Stimulated activated naive CD8-positive, alpha-beta T cell treated with anti-CD3 and anti-CD28 coated beads, Interleukin-15, Interleukin-2, amounts not matched to agents 100 U/mL and 50 U/mL, for 24 hours (primary cell): ENCODE measurements at places on chromosomes 11 and 22.

GRCh38 chr11:41190437-41191082, 268.9 kb downstream of the LRRC4C start:
- DNase-seq, result no peak

- DNase-seq, result no peak
Measured at GRCh38 chr11:6635082-6635932, 16.1 kb upstream of the TPP1 start.

- no peak for DNase-seq
Measured at GRCh38 chr11:5581014-5581413, 337 bp downstream of the OR52B6 start.

DNA sequence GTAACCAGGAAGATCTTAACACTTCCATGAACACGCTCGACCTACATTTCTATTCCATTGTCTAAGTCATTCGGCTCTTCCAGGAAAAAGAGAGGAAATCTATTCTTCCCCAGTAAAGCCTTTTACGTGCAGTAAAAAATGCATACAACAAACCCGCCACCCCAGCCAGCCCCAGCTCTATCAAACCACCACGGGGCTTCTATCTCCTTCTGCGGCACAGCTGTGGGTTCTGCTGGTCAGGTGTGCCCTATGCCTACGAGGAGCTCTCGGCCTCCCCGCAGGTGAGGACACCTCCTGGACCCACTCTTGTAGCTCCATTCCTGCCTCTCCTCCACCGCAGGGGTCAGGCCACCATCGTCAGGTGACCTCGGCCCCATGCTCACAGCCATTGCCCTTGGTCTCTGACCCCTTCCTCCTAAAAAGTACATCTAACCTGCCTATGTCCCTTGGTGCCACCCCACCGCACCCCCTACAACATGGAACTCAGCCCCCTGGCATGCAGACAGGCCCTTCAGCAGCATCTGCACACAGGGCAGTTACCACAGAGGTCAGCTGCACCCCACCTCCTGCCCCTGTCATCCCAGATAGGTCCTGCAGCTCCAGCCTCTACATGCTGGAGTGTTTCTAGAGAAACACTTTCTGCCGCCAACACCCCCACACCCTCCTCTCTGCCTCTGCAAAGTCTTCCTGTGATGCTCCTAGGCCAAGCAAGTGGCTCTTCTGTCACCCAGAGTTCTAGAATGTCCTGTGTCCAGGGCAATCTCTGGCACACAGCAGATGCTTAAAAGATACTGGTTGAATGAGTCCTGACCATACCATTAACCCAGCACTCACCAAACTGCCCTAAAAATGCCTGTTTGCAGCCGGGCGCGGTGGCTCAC, 3.1 kb downstream of the DEAF1 start:
- DNase-seq, result no peak

GRCh38 chr11:109019342-109019936, 354.6 kb downstream of the DDX10 start:
- DNase-seq, result no peak

DNA sequence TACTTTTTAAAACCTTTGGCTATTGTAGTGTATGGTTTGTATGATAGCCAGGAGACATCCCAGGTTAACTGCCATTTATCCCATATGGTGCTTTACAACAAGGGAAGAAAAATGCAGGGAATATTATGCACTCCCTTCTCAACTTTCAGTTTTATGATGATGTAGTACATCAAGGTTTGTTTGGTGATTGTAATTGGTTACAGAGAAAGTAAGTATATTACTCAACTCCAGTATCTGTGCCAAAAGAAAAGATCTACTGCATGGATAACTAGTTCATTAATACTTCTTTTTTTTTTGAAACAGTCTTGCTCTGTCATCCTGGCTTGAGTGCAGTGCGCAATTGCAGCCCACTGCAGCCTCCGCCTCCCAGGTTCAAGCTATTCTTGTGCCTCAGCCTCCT, 65.3 kb downstream of the BCL2L13 start:
- DNase-seq, result no peak

- no peak for DNase-seq
Measured at GRCh38 chr11:12832480-12833224, 158.4 kb downstream of the TEAD1 start.

DNA sequence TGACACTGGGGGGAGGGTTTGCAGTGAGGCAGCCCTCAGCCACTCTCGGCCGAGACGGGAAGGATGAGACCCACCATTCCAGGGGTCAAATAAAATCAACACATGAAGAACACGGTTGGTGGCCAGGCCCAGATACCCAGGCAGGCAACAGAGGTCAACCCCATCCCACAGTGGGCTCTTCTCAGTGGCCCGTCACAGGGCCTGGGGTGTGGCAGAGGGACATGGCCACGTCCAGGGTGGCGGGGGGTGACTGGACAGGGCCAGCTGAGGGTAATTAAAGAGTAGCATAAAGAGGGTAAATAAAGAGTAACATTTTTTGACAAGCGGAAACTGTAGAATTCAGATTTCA, 188.4 kb downstream of the ARHGAP42 start:
- DNase-seq, result no peak
